ENCODE measurements at places on chromosomes 3 and 15. TPM values are rescaled to one million over a fixed set of nuclear protein-coding genes. Genes with fewer than 3 reads are reported as not detected.

GRCh38 chr3:151350656-151351055 lies 21.3 kb upstream of the P2RY13 start:
- DNase-seq = no peak

GRCh38 chr15:73125219-73125618 lies 73.0 kb downstream of the NEO1 start:
- no peak for DNase-seq

DNA sequence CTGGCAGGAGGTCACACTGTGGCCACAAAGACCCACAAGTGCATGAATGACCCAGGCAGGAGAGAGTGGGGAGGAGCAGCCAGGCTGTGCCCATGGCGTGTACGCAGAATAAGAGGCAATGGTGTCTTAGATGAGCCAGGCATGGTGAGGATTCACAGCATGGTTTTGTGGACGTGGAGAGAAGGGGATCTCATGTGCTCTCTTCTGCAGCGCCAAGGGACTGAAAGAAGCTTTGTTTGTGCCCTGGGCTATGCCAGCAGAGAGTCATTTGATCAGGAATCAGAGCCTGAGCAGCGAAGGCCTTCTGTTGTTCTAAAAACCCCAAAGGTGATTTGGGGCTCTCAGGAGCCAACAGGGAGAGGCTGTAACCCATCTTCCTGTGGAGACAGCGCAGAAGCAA lies 18.7 kb upstream of the RPP14 start:
- no peak for DNase-seq

GRCh38 chr15:38174691-38175090 lies 77.9 kb upstream of the SPRED1 start:
- no peak for DNase-seq

DNA sequence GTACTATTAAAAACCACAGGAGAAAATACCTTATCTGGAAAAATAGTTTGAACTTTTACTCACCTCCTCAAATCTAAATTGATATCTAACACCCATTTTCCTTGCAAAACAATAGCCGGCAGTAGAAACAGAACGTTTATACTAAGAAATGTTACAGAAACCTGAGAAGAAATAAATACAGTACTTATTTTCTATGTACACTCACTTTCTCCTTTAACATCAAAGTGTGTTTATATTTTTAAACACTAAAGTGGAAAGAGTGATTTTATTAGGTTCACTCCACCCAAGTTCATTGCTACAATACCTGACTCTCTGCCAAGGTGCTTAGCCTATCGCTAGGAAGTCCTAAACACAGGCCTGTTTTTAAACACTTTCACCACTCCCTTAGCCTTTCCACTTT lies 87.8 kb upstream of the TJP1 start:
- no peak for DNase-seq

- DNase-seq = no peak
These were observed 3.8 kb upstream of the IRAK2 start for GRCh38 chr3:10160925-10161324.

DNA sequence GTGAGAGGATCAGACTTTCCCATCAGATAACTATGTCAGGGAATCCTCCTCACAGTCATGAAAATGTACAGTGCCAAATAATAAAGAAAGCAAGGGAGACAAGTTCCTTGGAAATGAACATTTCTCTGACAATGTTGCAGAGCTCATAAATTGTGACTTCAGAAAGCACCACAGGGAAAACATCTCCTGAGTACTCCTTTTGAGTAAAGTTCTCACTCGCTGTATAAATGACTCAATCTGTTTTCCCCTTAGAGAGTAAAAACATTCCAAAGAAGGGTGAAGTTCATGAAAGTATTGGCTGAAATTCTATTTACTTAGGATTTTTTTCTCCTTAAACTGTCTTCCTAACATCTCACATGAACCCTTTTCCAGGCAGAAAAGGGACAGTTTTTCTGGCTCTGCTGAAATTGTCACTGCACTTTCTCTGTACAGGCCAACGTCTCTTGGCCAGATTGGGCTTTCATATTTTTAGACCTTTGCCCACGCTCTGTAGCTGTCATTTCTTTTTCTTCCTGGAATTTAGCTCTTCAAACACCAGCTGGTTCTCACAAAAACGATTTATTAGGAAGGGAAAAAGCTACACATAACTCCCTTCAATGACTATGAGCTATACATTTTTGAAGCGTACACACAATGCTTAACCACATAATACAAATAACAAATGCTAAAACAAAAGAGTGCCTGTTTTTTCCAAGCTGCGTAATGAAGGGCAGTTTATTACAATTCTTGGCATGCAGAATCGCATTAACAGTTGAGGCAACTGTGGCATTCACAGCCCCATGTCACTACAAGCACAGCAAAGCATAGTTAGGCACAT lies 216.1 kb downstream of the ATP8B4 start:
- no peak for DNase-seq

DNA sequence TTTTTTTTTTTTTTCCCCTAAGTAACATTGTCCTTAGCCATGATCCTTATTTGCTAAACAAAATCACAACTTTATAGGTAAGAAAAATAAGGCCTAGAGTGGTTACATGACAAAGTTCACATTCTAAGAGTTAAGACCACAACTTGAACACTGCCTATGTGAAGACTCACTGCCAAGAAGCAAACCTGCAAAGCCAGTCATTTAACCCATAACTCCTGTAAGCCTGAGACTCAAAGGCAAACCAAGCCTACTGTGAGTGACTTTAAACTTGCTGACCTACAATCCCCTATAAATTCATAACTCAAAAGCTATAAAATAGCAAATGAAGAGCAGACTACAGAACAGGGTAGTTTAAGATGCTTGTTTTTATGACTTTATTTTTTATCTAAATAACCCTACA lies 12.9 kb upstream of the ANKRD28 start:
- no peak for DNase-seq

DNA sequence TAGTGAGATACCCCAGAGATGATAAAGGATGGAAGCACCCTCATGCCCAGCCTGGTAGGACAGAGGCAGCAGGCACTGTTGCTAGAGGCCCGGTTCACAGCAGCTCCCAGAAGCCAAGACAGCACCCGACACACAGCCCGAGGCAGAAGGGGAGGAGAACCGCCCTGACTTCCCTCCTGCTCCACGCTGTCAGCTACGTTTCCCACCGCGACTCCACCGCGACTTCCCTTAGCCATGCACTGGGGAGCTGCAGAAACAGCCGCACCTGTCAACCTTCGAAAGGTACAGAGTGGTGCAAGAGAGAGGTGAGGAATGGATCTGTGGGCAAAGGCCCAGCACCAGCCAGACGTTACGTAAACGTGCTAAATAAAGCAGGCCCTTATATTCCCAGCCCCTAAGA lies 529.2 kb downstream of the GABRG3 start:
- no peak for DNase-seq

- peak; percentile 69 for DNase-seq
These were observed 3.2 kb downstream of the AEN start for GRCh38 chr15:88624156-88624970.

GRCh38 chr3:74613060-74613459 lies 1.4 kb downstream of the CNTN3 start:
- DNase-seq = no peak

DNA sequence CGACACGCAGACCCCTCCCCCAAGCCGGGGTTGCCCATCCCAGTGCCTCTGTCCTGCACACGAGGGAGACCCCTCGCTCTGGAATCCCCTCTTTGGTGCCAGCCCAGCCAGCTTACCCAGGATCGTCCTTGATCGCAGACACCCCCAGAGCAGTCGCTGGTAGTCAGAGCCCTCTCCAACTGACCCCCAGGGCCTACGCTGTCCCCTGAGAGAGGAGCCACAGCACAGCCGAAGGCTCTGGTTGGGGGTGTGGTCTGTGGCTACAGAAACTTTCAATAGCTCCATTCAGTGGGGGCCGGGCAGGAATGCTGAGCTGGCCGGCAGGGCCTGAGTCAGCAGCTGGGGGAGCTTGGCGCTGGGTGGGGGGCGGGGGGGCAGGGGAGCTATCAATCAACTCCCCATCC lies at the start of gene LCTL:
LCTL (minus strand) TSS at position 258 of the 404 bp plus-strand sequence. CDS start 633 bp downstream, outside the sequence.
- no peak for DNase-seq

GRCh38 chr3:42061025-42061712 lies 30.0 kb upstream of the TRAK1 start:
- no peak for DNase-seq

DNA sequence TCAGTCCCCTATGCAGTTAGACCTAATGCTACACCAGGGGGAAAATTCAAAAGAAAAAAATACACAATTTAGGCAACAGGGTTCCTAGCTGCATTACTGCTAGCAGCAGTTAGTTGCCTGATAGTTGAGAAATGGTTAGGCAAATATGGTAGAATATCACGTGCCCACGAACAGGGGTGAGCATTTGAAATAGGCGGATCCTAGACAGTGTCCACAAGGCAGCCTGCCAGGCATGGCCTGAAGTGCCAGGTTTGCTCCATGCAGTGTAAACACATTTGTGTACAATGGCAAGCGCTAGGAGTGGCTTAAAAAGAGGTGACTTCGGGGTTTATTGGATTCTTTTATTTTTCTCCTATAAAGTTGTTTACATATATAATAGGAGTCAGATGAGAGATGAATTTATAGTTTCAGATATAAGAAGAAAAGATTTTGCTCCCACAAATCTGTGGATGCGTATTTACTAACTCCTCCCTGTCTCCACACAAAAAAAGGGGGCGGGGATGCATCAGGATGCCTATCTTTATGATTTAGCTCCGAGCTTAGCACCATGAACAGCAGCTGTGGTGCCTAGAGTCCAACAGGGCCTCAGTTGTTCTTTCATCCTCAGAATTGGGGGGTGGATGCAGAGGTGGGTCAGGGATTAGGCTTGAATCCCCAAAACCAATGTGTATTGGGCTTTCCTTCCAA lies 3.9 kb upstream of the TGM4 start:
- DNase-seq = no peak

DNA sequence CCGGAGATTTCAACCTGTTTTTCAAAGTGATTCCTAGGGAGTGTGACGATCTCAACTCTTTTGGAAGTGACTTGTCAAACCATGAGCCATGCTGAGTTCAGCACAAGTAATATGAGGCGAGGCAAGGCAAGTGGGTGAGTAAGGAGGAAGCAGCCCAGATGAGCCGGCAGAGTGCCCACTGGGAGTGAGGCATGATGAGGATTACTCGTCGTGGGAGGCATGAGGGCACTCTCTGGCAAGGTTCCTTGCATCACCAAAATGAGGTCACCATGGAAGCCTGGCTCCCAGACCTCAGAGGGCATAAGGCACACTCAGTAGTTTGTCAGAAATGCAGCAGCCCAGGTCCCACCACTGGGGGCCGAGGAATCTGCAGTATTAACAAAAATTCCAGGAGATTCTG lies 636.1 kb downstream of the MAGI1 start:
- DNase-seq = no peak

- no peak for DNase-seq
These were observed 608.8 kb downstream of the ROBO2 start for GRCh38 chr3:77648664-77649063.

- no peak for DNase-seq
These were observed 521.6 kb downstream of the EPHA3 start for GRCh38 chr3:89628856-89629670.

- no peak for DNase-seq
These were observed 2.8 kb upstream of the TLR9 start for GRCh38 chr3:52228266-52228665.

DNA sequence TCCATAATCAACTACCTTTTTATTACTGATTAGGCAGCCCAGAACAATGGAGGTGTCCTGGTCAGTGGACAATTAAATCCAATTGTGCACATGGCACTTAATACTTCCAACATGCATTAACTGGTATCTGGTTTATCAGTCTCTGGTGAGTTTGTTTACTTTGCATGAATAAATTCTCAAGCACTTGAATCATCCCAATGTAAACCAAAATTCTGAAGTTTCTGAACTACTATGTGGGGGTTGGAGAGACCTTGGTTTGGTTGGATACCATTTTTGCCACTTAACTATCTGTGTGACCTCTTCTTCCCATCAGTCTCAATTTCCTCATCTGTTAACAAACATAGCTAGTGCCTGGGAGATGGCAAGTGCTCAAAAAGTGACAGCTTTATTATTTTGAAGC lies 70.5 kb upstream of the MAP4 start:
- no peak for DNase-seq

DNA sequence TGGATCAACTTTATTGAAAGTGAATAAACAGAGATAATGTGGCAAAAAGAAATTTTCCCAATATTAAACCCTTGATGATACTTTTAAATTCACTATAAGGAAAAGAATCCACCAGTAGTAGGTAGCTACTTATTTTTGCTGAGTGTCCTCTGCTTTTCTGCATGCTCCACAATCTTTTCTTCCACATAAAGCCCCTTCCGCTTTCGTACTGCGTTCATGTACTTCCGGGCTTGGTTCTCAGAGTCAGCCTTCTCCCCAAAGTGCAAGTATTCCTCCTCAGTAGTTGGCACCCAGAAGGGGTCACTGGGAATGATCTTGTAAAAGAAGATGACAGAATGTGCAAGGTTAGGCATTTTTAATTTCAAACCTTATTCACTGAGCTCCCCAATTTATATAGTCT lies 84.4 kb upstream of the MEX3B start:
- DNase-seq = no peak

DNA sequence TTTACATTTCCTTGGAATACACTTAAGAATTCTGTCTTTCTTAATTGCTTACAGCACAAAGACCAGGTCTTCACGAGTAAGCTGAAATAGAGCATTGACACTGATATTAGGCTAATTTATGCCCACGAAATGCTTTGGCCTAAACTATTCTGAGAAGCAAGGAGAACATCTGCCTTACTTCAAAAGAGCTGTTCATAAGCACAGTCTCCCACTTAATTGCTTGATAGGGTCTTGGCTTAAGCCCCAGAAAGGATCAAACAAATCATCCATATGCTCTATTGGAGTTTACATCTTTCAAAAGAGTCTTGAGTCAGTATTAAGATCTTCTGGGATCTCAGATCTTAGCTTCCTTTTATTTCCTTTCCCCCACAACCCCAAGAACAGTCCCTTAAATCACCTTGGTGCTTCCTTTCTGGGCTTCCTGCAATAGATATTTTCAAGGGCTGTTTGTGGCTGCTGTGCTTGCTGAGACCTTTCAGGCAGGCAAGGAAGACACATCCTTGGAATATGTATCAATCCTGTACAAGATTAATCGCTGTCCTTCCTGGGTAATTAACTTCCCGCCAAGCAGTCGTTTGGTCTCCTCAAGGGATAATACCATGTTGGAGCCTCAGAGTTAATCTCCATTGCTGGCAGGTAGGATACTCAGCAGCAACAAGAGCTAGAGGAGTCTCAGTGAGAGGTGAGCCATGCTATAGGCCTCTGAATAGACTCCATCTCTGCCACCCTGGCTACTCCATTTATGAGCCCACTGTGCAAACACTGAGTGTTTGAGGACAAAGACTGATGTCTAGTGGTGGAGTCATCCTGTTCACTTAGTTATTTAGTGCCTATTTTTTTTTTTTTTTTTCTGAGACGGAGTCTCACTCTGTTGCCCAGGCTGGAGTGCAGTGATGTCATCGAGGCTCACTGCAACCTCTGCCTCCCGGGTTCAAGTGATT lies 37.1 kb downstream of the TMEM158 start:
- DNase-seq = no peak

NR2F2 gene
- not detected for total RNA-seq

IP6K2 gene
- total RNA-seq = 61.2 TPM

LMAN1L gene
- 0.87 TPM for total RNA-seq

PLA2G4E gene
- total RNA-seq = not detected

FANCD2OS gene
- total RNA-seq = not detected

CHL1 gene
- total RNA-seq = not detected

PP2D1 gene
- not detected for total RNA-seq

PLS1 gene
- 2.6 TPM for total RNA-seq

Measured in activated CD4-positive, alpha-beta T cell treated with anti-CD3 and anti-CD28 coated beads, Interleukin-2, amount 10 ng/mL, durations not matched to agents 7 days and 5 days (primary cell).